ENCODE measurements at places on chromosomes 12 and 14.

GRCh38 chr12:79547044-79547734, 143.6 kb downstream of the PAWR start:
- DNase-seq: no peak

GRCh38 chr12:20220339-20220738, 148.0 kb upstream of the PDE3A start:
- DNase-seq: no peak

- DNase-seq: no peak
Observed at GRCh38 chr14:69363055-69363454, 35.0 kb downstream of the ERH start.

GRCh38 chr12:113957627-113958026, 8.5 kb downstream of the RBM19 start:
- DNase-seq: no peak

- no peak for DNase-seq
Observed at GRCh38 chr12:104834607-104835006, 123.5 kb downstream of the SLC41A2 start.

DNA sequence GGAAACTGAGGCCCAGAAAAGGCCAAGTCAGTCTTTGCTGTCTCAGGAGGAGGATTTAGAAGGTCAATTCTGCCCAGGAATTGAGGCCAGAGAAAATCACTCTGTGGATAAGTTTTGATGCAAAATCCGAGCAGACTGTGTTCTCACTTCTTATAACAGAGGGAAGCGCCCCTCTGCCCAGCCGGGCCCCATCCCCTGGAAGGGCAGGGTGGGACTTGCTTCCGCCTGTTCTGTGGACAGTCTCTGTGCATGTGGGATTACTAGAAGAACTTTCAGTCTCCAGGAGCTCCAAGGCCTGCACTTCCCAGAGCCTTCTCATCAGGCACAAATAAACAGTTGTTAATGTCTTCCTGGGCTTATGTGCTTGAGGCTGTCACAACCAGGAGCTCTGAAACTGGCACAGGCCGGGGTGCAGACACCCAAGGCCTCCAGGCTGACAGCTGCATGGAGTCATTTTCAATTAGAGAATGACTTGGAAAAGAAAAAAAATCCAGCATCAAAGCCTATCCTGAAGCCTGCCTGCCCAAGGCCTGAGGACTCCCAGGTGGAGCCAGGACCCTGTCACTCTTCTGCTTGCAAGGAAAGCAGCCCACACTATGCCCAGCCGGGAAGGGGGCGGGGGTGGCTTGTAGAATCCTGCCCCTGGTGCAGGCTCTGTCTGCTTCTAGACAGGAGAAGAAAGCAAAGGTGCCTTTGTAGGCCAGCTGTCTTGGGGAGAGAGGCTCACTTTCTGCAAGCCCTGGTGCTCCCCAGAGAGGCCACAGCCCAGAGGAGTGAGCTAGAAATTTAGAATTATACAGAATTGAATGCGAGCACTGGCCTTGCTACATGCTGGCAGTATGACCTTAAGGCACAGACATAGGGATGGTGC, 84.7 kb downstream of the NTF3 start:
- no peak for DNase-seq

GRCh38 chr14:42884100-42884499, 1277.4 kb downstream of the LRFN5 start:
- DNase-seq: no peak

- DNase-seq: no peak
Observed at GRCh38 chr14:74504874-74505720, 11.5 kb downstream of the ISCA2 start.

DNA sequence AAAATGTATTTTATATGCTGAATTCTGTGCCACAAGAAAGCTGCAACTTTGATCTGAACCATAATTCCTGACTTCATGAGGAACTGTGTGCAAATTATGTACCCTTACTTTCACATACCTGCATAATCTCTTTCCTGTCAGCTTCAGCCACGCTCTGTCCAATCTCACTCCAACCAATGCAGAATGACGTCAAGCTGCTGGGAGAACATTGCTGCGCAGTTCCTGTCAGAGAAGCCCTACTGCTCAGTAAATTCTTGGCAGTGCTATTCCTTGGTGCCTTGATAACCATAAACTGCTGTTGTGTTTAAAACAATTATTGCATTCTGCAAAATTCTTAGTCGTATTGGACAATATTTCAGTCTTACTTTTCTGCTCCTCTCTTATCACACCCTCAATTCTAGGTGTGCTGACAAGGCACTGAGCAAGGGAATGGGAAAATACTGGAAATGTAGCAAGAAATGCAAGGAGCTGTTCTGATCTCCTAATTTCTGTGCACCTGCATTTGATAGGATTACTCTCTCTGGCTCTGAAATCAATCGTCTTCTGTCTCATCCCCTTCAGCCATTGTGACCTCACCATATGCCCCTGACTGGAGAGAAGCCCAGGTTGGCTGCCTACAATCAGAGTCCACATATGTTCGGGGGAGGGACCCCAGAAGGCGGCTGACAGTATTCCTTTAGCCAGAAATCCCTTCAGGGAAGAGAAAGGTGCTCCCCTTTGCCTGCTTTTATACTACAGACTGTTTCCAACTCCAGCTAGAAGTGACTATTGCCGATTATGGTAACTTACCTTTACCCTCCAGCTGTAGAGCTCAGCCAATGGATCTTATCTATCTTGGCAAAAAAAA, 274.9 kb upstream of the NOVA1 start:
- DNase-seq: no peak

- no peak for DNase-seq
Observed at GRCh38 chr14:54186821-54187763, 209.7 kb upstream of the CDKN3 start.

DNA sequence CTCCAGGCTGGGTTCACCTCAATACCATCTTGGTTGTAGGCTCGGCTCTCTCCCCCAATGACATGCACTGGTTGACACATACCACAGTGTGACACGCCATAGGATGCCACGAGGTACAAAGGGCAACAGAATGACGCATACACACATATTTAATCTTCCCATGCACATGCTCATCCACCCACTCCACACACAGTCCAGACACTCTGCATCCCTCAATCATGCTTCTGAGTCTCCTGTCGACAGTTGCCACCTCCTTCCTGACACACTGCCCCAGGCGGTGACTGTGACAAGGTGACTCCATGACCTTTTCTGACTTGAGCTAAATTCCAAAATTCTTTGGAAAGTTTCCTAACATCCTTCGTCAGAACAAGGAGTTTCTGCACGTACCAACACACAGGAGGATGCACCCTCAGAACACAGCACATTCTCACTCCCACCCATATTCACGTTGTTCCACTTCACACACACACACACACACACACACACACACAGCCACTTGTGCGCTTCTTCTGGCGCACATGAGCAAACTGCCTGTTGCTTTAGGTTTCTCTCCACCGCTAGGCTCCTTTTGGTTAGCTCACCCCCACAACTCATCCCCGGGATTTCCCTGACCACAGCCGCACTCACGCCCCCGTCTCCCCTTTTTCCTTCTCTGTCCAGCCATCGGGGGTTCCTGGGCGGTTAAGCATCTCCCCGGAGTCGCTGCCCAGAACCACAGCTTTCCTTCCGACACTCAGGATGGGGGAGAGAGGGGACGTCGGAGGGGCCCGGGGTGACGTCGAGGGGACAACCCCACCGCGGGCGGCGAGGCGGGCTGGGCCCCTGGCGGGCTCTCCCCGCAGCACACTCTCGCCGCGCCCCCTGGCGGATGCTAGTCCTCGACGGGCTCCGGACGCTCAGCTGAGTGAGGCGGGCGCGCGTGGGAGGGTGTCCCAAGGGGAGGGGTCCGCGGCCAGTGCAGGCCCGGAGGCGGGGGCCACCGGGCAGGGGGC, 536 bp upstream of the WNT1 start:
- peak; percentile 78 for DNase-seq
